Stimulated activated CD8-positive, alpha-beta memory T cell treated with anti-CD3 and anti-CD28 coated beads, Interleukin-15, amount 100 ng/mL, for 48 hours (primary cell): ENCODE measurements at places on chromosomes 7 and 10.

DNA sequence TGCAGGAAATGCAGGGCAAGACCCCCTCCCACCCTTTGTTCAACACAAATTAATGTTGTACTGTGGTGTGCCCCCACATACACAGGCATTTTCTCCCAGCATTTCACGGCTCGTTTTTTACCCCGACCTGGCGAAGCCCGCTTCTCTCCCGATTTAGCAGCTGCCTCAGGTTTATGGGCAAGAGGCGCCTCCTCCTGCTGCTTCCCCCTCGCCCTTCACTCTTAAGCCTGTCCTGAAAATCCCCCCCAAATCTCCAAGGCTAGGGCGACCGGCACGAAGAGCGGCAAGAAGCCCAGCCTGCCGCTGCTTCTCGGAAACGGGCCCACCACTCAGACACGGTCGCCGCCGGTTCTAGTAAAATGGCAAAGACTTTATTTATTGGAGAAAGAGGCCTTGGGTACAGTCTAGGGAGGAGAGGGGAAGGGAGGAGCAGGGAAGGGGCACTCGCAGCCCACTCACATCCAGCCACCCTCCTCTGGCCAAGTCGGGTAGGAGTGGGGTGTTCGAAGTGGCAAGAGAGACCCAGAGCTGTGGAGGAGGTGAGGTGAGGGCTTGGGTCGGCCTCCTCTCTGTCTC lies 3.3 kb downstream of the LBX1 start:
- no peak for DNase-seq

GRCh38 chr10:22259280-22259679 lies 41.5 kb upstream of the EBLN1 start:
- no peak for DNase-seq

DNA sequence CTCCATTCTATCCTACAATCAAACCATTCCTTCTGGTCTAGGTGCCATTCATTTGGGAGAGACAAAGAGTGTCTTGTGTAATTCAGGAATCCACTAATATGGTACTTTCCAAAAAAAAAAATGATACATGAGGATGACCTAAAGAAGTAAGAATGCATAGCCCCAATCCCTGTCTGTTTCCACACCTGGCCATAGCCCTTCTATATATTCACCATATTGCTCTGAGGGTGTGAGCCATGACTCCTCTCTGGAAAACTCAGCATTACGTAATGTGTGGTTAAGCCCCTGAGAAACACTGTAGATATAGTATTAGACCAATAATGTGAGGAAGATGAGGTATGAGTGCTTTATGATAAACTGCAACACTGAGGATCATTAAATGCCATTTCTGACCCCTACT lies 592.7 kb downstream of the INHBA start:
- no peak for DNase-seq

- DNase-seq = no peak
Measured at GRCh38 chr10:122485670-122486069, 24.3 kb downstream of the HTRA1 start.

GRCh38 chr7:80671744-80672143 lies 33.3 kb downstream of the CD36 start:
- no peak for DNase-seq

GRCh38 chr10:130553826-130554225 lies 417.6 kb downstream of the GLRX3 start:
- no peak for DNase-seq

- no peak for DNase-seq
Measured at GRCh38 chr7:115097175-115097671, 175.3 kb downstream of the MDFIC start.

- DNase-seq = no peak
Measured at GRCh38 chr10:75932921-75933320, 501.5 kb downstream of the LRMDA start.

- no peak for DNase-seq
Measured at GRCh38 chr7:38215115-38215514, 37.1 kb downstream of the STARD3NL start.

GRCh38 chr7:27825891-27826290 lies 85.9 kb downstream of the TAX1BP1 start:
- no peak for DNase-seq

GRCh38 chr7:154423231-154423630 lies 371.0 kb downstream of the DPP6 start:
- DNase-seq = no peak

DNA sequence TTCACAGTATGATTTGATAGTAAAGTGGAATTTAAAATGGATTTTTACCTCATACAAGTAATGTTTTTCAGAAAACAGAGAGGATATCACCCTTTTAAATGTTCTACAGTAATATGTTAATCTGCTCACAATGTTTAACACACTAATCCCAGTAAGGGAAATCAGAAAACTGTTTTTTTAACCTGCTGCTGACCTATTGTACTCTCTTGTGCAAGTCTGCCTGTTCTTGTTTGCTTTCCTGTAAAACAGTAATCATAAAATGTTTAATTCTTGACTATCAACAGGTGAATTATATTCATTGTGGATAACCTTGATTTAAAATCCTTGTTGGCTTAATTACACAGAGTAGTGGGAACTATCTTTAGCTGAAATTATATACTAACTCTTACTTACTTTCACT lies 126.4 kb downstream of the GNAT3 start:
- no peak for DNase-seq

DNA sequence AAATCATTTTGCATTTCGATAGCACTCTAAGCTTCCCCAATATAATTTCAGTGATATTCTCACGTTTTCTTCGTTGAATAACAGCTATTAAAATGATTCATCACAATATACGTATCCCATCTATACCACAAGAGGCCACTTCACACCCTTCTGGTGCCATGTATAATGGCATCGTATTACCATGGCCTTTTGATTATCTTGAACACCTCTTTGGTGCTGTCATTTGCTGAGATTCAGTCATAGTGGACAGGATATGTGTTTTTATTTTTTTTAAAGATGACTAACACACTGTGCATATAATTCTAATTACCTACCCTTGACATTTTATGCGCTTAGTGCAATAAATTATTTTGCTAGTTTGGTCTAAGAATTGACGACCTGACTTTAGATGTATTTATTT lies 6.7 kb upstream of the INSYN2A start:
- DNase-seq = no peak

DNA sequence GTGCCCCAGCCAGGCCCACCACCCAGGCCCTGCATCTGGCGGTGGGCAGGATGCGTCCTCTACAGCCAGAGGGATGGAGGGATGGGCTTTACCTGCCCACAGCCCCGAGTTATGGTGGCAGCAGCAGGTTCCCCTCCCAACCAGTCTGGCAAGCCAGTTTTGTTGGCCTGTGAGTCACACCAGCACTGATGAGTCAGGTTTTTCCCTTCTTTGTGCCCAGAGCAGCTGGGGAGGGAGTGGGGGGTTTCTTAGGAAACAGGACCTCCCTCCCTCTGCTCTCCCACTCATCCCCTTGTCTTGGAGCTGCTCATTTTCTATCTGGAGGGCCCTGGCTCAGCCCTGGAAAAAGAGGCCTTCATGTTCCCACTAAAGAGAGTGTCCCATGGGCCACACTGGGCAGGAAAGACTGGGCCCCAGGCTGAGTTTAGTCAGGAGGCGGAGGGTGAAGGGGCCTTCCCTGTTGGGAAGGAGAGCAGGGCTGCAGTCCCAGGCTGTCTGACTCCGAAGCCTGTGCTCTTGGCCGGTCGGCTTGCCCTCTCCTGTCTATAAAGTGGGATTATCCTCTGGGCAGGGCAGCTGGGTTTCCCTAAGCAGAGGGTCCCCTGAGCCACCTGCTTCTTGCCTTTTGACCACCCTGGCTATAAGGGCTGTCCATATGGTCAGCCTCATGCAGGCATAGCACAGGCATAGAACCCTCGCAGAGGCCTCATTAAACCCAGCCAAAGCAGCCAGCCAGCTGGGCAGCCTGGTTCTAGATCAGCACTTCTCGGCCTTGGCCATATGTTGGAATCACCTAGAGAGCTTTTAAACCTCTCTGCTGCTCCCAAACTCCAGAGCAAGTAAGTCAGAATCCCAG lies 30.2 kb upstream of the ANKRD2 start:
- DNase-seq = peak; percentile 17

DNA sequence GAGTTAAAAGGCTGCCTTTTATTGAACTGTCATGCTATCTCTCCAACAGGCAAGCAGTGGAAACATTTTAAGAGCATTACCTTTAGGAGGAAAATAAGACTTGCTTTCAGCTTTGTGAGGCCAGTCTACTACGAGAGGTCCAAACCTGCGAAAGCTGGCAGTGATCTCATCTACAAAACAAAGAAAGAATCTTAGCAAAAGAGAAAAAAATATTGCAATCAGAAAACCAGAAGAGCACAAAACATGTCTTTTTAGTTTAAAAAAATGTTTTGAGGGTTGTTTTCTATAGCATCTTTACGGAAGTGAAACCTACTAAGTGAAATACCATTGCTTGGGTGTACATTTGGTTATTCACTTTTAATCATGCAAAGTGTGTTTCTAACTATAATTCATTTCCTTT lies 147.9 kb downstream of the CPEB3 start:
- no peak for DNase-seq

DNA sequence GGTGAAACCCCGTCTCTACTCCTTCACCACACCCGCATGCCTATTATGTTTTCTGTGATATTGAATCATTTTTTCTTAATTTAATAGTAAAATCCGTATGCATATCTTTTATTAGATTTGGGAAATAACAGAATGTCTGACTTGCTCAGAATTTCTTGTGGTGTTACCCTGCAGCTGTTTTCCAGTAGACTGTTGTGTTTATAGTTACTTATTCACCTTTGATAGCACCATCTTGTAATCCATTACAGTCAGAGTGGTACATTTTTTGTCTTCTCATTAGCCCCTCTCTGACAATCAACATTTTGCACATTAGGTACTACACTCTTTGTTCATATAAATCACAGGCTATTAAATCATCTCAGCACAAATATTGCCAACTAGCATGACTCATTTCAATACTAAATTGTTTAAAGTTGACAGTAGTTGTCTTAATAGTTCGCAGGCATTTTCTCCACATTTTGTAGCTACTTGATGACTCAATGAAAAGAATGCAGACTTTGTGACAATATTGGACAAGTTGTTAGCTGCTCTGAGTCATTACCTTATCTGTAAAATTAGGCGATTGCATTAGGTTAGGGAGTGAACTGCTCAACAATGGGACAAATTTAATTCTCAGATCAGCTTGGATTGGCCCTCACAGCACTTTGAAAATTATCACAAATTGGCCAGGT lies 17.8 kb upstream of the SLC16A12 start:
- DNase-seq = no peak

GRCh38 chr10:48554246-48554645 lies 50.6 kb downstream of the ARHGAP22 start:
- no peak for DNase-seq

DNA sequence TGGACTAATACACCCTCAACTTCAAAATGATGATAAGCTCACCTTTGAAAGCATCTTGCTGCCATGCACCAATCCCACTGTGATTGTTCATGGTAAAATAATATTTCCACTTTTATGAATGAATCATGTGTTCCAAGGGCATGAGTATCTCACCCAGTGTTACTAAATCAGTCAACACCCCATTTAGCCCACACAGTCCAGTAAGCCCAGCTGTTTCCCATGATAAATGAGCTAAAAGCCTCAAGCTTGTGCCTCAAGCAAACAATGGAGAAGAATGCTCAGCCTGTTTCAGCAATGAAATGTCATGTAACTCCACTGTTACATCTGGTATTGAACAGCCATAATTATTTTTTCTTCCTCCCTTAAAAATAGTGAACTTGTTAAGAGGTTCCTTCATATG lies 442.5 kb downstream of the XPNPEP1 start:
- no peak for DNase-seq

GRCh38 chr7:155490697-155491628 lies 33.0 kb downstream of the EN2 start:
- DNase-seq = no peak

DNA sequence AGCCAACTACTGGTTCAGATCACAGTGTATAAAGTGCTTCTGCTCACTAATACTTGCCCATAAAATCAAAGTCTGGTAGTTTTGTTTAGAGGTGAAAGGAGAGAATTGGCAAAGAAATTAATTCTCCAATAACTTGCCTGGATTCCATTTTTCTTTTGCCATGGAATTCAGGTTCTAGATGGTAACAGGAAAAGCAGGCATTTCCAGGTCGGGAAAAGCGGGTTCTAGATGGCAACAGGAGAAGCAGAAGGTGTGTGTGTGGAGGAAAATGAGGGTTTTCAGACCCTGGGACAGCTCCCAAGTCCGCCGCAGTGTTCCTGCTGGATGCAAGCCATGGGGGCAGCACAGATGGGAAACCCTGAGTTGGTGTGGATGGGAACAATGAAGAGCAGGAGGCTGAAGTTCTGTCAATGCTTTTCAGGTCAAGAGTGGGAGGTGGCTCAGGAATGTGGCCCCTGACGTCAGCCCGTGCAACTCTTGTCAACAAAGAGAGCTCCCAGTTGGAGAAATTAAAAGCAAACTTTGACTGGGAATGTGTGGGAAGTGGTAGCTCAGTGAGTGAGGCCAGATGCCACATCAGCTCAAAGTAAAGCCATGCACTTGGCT lies 696.7 kb downstream of the LRMDA start:
- no peak for DNase-seq

DNA sequence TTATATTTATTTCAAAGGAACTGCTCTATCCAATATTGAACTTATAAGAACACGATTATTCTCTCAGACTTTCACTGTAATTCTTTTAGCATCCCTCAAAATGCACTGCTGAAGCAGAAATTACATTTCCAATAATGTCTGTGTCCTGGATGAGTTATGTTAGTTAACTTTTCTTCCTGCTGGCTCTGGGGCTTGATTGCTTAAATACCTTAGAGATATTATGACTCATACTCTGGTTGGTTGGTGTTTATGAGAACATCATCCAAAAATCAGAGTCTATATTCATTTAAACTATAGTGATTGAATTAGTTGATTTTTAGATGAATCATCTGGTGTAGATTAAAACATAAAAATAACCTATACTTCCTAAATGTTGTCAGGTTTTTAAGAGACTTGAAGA lies 246.3 kb upstream of the VWC2 start:
- DNase-seq = no peak

GRCh38 chr7:76016191-76016947 lies 22.0 kb upstream of the TMEM120A start:
- DNase-seq = no peak

DNA sequence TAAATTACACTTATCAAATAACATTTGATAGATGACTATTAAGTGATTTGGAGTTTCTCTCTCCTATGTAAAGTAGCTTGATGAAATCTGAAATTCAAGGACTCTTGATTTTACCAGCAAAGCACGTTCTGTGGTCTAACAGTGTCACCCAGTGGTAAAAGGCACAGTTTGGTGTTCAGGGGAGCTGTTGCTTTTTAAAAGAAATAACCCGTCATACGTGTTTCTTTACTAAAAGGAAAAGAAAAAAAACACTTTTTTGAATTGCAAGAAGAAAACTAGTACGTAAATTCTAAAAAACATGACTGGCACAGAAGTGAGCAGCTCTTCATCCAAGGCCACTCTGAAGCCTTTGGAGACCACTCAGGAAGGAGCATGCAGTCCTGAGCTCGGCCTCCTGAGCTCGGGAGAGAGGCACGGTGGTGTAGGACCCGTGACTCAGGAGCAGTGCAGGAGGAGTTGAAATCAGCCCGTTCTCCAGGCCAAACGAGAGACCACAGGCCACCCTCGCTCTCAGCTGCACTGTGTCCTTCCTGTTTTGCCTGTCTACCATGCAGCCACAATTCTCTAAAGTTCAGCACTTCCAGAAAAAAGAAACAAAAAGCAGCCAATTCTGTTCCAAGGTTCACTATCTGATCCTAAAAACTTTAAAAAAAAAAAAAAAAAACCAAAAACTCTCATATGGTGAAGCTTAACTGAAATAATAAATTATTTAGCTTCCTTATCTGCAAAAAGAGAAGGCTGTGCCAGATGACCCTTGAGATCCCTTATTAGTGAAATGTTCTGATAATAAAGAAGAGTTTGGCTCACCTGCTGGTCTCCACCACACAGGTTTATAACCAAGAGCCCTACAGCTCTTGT lies 212.6 kb upstream of the FRMD4A start:
- DNase-seq = no peak
